ENCODE measurements at places on chromosomes 6 and 20.

DNA sequence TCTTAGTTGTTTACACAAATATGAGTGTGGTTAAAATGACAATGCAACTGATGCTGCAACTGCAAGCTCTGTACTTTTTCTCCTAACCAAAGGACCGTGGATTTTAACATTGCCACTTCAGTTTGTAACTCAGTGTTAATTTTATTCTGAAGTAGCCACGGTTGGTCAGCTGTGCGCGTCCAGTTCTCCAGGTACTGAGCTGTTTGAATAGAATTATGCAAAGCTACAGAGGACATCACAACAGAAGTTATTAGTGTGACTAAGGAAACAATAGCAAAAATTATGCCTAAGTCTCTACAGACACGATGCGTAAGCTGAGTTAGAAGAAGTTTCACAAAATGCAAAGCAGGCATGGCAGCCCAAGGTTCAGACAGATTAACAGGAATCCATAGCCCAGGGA, 4.4 kb upstream of the ABHD12 start:
- no peak for ATAC-seq

GRCh38 chr20:11117808-11118528, 444.2 kb upstream of the JAG1 start:
- no peak for ATAC-seq

GRCh38 chr6:136546331-136546730, 3.9 kb downstream of the MAP7 start:
- ATAC-seq = no peak

DNA sequence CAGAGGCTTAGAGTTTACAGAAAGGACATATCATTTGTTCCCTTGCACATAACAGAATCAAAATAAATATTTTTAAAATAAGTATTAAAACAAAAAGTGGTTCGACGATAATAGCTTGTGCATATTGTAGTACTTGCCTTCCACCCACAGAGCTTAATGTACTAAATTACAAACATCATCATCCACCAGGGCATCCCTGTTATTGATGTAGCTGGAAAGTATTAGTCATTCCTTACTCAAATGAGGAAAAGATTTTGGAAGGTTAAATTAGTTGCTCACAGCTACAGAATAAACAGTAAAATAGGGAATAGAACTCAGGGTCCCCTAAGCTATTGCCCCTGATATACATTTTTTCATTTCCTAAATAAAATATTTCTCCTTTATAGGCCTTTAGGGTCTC, 150.3 kb downstream of the PTPRK start:
- ATAC-seq = peak; percentile 34

DNA sequence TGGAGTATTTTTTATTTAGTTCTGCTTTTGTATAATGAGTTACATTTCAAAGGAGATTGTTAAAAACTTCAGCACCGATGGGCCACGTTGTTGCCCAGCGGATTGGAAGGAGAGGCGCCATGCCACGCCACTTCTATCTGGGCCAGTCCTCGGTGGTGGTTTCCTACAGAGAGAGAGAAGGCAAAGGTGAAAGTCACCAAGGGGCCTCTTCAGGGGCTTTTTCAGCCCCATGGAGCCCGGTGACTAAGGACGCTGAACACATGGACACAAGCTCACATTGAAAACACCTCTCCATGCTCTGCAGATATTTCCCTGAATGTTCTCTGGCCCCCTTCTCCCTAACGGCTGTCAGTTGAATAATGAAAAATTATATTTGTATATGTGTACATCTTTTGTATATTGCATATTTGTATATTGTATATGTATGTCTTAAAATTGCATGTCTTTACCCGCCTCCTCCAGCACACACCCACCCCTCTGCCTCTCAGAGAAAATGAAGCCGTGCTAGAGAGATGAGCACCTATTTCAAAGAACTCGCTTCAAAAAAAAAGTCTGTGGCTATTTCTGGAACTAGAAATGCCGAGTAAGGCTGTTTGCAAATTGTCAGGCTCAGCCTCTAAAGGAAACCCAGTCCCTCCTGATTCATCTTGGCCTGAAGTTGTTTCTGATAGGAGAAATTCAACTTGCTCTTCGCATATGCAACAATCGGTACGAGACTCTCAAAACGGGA, 91.9 kb upstream of the CDH4 start:
- no peak for ATAC-seq

- ATAC-seq = no peak
Observed at GRCh38 chr6:125013938-125014660, 51.9 kb downstream of the RNF217 start.

- ATAC-seq = no peak
Observed at GRCh38 chr20:6806275-6806674, 38.8 kb downstream of the BMP2 start.

DNA sequence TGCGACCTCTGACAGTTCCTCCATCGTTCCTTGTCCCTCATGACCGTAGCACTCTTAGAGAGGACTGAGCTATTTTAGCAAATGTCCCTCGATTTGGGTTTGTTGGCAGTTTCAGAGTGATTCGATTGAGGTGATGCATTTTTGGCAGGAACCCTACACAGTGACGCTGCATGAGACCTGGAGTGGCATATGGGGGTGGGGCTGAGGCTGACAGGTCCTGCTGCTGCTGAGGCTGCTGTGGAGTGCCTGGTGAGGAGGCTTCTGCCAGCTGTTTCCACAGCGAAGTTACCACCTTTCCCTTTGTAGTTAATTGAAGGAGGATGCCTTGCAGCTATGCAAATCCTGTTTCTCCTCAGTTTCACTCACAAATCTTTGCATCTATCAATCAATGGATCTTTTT, 19.8 kb downstream of the PXDC1 start:
- no peak for ATAC-seq

DNA sequence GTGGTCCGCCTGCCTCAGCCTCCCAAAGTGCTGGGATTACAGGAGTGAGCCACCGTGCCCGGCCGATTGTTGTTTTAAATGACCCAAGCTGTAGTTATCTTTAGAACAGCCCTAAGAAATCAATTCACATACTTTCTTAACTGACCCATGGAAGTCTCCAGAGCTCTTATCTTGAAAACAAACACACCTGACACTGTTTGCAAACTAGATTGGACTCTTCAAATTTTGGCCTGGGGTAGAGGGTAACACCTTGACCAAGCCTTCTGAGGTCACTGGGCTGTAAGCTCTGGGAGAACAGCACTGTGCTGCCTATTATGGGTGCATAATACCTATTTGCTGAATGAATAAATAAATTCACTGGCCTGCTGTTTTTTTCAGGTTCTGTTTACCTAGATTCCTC, 190.6 kb downstream of the AIG1 start:
- no peak for ATAC-seq

- no peak for ATAC-seq
Observed at GRCh38 chr6:169287675-169288074, 34.0 kb upstream of the THBS2 start.

- peak; percentile 71 for ATAC-seq
Observed at GRCh38 chr6:35370124-35370741, 27.9 kb downstream of the PPARD start.

- ATAC-seq = no peak
Observed at GRCh38 chr20:64115171-64115911, 8.0 kb upstream of the NPBWR2 start.

DNA sequence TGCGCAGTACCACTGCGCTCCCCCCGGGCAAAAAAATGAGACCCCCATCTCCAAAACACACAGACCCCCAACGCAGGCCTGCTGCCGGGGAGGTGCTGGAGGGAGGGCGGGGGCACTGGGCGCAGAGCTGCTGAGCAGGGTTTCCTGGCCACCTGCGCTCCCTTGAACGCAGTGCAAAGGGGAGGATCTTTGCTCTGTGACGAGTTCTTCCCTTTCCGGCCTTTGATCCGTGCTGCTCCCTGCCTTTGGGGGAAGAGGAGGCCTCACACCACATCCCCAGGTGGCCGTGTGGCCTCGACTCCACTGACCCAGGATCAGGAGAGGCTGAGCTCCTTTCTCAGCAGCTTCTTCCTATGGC, 8.9 kb upstream of the COL20A1 start:
- ATAC-seq = peak; percentile 76

DNA sequence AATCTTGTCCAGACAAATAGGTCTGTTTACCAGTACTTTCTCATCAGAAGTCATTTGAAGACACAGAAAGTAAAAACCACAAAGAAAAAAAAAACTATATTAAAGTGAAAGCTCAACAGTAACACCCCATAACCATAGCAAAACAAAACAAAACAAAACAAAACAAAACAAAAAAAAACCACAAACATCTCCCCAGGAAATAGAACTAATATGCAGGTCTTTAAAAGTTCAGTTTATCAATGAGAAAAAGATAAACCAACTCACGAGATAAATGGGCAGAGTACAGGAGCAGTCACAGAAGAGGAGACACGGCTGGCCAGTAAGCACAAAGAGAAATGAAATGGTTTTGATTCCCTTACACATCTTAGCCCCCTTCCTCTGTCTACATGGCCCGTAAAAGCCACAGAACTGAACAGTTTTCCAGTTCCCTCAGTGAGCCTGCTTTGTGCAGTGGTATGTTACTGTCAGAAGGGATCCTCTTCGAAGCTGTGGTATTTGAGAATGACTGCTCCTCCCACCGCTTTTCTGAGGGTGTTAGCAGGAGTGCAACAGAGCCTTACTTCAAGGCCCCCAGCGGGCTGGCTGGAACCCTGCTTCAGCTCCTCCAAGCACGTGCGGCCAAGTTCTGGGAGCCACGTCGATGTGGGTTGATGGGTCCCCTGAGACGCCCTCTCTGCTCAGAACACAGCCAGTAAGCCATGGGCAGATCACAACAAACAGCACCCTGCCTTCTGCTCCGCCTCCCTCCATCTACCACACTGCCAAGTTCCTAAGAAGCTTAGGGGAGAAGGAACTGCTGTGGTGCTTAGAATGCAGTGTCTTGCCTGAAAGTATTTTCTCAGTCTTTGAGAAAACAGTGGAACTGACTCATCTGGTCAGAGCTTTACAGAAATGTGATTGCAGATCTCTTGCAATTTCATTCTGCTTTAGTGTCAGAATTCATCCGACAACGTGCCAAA, 14.0 kb downstream of the UST start:
- peak; percentile 62 for ATAC-seq

GRCh38 chr6:89888871-89889270, 5.4 kb upstream of the GJA10 start:
- ATAC-seq = peak; percentile 88

GRCh38 chr6:331622-332521, 39.6 kb downstream of the DUSP22 start:
- ATAC-seq = no peak

GRCh38 chr6:117550078-117550600, 52.2 kb downstream of the GOPC start:
- ATAC-seq = no peak

DNA sequence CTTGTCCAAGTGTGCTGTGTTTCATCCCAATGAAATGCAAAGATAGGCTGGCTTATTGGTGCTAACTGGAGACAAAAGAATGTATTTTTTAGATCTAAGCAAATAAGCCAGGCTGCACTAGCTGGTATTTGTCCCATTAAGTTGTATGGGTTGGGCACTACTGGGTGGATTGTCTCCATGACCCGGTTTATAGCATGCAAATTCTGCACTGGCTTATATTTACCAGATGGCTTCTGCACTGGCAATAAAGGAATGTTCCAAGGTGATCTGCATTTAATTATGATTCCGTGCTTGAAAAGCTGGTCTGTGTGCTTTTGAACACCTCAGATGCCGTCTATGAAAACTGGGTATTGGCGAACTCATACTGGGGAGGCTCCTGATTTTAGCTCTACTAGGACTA, 61.4 kb upstream of the MOCS1 start:
- ATAC-seq = no peak

GRCh38 chr6:142459271-142459670, 157.5 kb downstream of the ADGRG6 start:
- ATAC-seq = peak; percentile 52

GRCh38 chr6:52109171-52109571, 21.8 kb upstream of the PKHD1 start:
- ATAC-seq = no peak

DNA sequence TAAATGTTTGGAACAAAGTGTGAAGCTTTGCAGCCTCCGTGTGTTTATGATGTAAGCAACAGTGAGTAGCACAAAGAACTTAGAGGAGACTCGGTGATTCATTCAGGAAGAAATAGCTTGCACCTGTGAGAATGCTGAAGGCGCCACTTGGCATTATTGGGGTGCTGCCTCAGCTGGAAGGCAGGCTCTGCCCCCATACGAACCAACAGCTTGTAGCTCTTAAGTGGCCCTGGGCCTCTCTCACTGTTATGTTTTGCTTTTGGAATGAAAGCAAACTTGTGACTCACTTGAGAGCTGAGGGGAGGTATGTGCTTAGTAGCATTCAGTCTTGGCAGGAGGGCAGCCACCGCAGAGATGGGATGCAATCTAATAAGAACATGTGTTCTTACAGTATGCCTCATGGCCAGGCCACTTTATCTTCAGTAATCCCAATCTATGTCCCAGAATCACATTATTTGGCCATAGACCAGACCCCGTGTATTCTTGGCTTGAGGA, 310.7 kb downstream of the EYA4 start:
- ATAC-seq = no peak

GRCh38 chr6:130676077-130676772, 151.0 kb upstream of the SMLR1 start:
- ATAC-seq = no peak

DNA sequence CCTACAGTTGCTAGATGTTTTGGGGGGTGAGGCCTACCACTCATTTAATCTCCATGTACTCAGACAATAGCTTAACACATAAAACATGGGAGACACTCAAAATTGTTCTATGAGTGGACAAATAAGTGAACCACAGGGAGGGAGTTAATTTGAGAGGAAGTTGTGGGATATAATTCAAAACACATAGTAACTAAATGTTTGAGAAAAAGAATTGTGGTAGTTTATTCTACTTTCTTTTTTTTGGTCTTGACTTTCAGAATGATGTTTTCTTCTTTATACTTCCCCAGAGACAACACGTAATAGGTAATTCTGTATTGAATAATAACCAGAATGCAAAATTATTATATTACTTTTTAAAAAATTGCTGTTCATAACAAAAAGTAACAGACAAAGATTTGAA, 453.8 kb downstream of the RFPL4B start:
- ATAC-seq = no peak

GRCh38 chr6:37576336-37576737, 76.6 kb upstream of the CCDC167 start:
- no peak for ATAC-seq

DNA sequence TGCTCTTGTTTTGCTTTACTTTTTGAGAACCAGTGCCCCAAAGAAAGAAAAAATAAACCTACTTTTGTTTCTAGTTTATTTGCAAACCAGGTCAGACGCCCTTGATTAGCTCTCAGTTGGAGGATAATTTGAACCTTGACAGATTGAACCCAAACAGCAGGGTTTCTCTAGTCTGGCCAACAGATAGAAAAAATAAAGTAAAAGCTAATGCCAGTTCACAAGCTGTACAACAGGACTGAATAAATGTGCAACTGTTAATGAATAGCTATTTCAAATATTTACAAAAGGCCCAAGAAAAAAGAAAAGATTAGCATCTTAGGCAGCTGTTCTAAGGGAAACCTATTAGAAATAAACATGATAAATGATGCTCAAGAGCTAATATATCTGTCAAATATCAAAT, 331.8 kb downstream of the CDKAL1 start:
- ATAC-seq = no peak
